ENCODE measurements at places on chromosomes 3 and 15.

DNA sequence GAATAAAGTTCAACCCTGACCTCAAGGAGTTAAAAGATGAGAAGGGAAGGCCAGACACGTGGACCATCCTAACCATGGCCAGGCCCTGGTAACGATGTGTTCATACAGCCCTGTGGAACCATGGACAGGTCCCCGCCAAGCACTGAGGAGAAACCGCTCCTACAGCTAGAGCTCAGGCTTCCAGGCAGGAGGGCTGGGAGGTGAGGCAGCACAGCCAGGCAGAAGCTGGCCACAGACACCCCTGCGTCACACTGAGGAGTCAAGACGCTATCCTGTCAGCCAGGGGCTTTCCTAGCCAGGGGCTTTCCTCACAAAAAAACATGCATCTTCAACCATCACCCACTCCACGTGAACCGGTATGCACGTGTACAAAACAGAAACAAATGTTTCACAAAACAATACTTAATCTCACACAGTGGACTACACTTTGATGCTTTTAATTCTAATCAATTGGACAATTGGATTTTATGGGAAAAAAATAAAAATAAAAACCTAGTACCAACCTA, 73.2 kb downstream of the TBC1D2B start:
- DNase-seq = no peak

- no peak for DNase-seq
These were observed 127.5 kb downstream of the BDH1 start for GRCh38 chr3:197428117-197428801.

DNA sequence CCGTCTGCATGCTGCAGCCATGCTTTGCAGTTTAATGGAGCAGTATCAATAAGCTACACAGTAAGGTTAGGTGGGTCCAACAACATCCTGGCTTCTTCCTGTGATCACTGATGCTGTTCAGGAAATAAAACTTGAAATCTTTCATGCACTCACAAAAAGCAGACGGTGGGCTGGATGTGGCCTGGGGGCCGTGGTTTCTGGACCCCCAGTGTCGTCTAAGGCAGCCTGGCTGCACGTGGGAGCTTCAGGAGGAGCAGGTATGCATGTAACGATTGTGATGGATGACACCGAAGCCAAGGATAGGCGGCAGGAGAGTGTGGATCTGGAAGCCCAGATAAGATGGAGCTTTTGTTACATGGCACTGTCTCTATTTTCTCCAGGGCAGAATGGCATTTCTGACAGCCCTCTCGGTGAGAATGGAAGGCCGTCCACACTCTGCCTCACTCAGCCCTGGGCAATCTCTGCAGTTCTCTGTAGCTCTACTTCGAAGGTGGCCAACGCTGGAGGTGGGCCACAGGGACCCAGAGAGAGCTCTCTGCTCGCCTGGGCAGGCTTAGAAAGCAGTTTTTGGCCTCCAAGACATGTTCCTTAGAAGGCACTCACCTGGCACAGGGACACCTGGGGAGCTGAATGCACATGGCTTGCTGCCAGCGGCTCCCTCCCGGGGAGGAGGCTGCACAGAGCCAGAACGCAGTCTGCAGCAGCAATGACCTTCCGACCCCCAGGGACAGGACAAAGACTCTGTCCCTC, 46.4 kb upstream of the IQSEC1 start:
- no peak for DNase-seq

GRCh38 chr3:32104492-32104891, 1.9 kb upstream of the GPD1L start:
- DNase-seq = no peak

GRCh38 chr3:13783476-13783875, 96.4 kb downstream of the WNT7A start:
- no peak for DNase-seq

GRCh38 chr15:87416591-87417257, 839.8 kb downstream of the NTRK3 start:
- DNase-seq = no peak

DNA sequence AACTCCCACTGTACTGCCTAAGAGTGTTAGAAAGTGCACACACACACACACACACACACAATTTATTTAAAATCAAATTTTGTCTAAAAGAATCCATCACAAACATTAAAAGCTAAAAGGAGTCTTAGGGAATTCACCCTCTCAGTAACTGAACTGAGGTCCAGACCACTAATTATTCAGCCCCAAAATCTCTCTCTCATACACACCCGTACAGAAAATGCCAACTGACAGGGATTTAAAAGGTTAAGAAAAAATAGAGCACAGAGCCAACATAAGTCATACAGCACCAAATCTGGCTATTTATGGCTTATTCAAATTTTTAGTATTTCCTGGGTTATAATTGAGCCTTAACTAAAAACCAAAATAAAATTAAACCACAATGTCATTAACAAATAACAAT, 20.7 kb downstream of the GBE1 start:
- no peak for DNase-seq

DNA sequence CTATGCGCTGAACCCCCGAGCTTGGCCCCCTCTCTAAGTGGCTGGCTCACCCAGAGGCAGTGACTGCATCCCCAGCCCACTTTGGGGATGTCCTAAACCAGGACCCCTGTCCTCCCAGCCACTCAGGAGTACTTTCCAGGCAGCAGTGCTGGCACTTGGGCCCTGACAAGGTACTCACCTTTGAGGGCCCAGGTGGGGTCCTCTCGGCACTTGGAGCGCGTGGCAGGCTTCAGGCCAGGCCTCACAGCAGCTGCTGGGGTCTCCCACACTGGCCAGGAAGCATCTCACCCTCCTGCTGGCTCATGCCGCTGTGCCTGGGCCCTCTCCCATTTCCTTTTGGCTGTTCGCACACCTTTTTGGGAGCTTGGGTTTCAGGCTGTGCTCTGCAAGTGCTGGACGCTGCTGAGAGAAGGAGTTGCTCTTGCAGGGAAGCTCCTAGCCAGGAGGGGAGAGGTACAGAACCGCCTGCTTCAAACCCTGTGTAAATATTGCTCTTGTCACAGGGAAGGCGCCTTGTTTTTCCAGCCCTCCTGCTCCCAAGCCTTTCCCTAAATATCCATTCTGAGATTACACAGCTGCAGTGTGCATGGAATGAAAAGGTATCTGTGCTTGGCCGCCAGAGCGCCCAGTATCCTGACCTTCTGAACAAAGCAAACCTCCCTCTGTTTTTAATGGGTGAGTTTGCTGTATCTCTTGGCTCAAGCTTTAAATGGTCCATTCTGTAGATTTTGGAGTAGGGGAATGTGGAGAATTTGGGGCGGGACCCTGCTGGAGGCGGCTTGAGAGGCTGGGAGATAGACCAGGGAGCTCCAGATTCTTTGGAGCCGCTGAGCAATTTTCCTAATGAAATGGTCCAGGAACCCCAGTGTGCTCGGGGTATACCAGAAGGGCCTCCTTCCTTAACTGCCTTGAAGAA, 45.6 kb downstream of the DNASE1L3 start:
- no peak for DNase-seq

- no peak for DNase-seq
These were observed 42.0 kb upstream of the CFAP161 start for GRCh38 chr15:81091889-81092558.

DNA sequence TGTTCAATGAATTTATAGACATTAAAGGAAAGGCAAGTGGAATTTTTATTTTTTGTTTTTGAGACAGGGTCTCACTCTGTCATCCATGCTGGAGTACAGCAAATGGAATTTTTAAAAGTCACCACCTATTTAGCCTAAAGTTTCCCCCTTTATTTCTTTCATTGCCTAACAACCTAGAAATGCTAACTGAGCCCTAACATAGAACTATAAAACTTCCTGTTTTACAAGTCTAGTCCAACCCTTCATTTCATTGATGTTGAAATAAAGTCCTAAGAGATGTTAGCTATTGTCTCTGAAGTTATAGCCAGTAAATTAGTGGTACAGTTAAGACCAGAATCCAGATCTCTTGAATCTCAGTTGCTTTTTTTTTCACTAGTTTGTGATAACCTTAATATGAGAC, 39.0 kb downstream of the MAPK6 start:
- DNase-seq = no peak

DNA sequence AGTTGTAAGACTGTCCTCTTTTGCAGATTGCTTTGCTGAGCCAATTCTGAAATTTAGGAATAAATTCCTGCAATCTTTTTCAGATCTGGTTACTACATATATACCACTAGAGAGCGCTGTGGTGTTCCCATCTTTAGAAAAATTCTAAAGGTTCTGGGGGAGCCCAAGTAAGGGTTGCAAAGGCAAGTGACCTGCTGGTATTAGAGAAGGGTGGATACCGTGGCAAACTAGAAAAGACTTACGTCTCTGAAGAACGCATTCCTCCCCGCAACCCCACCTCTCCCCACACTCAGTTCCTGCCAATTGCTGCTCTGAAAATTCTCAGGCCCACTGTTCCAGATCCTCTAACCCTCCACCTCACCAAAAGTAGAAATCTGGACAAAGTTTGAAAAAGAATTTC, 48.5 kb downstream of the EFHB start:
- no peak for DNase-seq

- no peak for DNase-seq
These were observed 3.5 kb upstream of the SMAD3 start for GRCh38 chr15:67061811-67062368.

DNA sequence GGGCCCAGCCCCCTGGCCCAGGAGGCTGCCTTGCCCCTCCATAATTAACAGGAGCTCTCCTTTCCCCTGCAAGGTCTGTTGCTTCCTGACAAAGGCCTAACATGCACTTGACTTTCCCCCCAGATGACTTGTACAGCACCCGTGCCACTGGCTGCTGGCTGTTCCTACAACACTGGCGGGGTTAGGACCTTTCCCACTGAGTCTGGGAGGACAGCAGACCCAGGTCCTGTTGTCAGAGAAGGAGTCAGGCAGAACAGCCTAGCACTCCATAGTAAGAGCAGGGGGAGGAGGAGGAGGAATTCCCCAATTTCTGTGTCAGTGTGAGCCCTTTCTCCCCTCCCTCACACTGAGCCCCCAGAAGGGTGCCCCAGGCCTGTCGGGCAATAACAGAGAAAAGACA, 99.2 kb downstream of the CORO2B start:
- DNase-seq = no peak

- no peak for DNase-seq
These were observed 590 bp downstream of the POLR2H start for GRCh38 chr3:184361932-184362667.

GRCh38 chr3:127535901-127536829, 54.4 kb downstream of the TPRA1 start:
- DNase-seq = no peak

GRCh38 chr15:43317566-43318184, 12.7 kb downstream of the LCMT2 start:
- DNase-seq = no peak

- DNase-seq = no peak
These were observed 61.9 kb downstream of the SMAD3 start for GRCh38 chr15:67127331-67127664.

DNA sequence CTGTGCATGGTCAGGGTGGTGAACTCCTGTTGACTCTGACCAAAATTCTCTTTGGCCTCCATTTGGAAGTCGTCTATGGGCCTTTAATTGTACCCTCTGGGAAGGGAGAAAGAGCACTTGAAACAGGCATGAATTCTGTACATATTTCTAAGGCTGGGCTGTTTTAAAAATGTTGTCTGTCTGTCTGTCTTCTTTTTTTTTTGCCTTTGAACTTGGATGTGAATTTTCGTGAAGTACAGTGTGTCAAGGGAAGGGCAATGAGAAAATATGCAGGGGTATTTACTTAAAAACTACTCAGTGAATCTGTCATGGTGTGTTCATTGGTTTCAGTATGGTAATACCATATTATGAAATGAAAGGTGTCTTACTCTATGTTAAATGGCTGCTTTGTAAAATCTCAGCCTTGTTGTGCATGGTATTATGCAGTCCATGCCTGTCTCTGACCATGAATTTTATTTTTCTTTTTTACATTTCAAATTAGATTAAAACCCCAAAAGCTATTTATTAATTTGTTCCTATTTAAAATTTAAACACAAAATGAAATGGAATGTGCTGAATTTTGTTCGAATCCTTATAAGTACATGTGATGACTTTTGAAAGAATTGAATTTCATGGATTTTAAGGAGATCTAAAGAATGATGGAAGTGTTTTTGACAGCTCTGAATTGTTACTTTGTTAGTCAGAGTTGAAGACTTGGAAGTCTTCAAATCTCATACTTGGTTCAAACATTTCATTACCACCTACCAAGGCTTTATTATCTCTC, 51.1 kb downstream of the RARB start:
- DNase-seq = no peak

- no peak for DNase-seq
These were observed 502 bp upstream of the TIMP4 start for GRCh38 chr3:12159227-12159601.

DNA sequence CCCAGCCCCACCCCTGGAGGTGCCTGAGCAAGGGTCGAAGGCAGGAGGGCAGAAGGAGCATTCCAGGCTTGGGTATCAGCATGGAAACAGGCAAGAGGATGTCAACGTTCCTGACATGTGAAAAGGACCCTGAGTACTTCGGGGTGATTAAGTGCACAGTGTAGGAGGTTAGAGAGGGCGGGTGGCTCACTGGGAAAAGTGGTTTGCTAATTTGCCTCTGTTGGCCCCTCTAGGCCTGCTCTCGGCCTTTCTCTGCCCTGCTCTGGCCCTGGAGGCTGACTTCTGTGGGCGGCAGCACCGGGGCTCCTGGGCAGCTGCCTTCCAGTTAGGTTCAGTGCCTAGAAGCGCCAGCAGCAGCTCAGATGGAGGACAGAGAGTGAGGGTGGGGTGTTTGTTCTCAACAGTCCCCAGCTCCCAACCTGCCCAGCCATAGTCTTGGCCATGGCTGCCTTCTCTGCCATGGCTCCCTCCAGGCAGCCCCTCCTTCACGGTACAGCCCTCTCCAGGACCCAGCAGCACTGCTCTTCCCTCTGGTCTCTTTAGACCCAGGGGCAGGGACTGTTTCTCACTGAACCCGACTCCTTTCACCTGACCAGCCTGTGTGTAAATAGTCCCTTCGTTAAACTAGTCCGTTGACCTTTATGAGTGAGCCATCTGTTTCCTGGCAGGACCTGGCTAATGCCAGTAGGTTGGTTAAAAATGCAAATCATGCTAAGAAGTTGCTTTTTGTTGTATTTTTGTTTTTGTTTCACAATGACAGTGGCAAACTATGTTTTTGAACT, 107.1 kb upstream of the TPM1 start:
- no peak for DNase-seq

DNA sequence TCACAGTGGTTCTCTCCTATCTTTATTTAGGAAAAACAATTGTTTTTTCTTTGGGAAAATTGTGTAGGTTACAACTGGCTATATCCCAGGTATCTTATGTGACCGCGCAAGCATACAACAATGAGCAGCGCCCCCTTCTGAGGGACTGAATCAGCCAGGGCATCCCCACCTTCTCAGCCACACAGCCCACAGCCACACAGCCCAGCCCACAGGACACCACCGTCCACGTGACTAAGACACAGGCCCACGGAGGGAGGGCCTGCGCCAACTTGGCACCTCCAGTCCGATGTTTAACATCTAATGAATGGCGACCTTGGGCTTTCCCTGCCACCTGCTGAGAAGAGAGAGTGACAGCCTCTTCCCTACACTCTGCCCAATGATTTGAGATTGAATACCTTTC, 68.1 kb downstream of the ATP10A start:
- DNase-seq = no peak

Measured in GM12891 (cell line).